Gastrocnemius medialis (tissue), 4 donors: ENCODE measurements at places on chromosomes 12 and 14. TPM values are rescaled to one million over a fixed set of nuclear protein-coding genes. Genes with fewer than 3 reads are reported as not detected.

DNA sequence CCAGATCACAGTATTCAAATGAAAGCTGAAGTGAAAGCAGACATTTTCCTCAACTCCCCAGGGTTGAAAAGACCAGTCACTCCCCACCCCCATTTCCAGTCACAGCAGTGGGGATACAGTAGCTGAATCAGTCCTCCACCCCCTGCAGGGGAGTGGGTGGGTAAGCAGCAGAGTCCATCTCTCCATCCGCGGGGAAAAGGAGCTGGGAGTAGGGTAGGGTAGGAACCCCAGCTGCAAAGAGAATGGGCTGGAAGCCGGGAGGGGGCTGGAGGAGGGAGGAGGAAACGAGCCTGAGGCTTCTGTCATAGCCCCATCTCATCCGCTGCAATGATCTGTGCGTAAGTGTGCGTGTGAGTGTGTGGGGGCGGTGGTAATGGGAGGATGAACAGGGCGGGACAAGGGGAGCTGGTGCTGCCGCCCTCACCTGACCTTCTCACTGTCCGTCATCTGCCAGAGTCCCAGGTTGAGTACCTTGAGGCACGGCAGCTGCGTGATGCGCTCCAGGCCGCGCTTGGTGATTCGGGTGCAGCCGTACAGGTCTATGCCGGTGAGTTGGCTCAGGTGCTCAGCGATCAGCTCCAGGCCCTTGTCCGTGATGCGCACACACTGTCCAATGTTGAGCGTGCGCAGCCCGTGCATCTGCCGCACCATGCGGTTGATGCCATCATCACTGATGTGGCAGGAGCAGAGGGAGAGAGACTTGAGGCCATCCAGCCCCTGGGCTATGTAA is 1.8 kb downstream of the FBXL14 start:
- no peak for DNase-seq
- peak overlapping the region; percentile 92 for H3K27ac ChIP-seq
- H3K36me3 ChIP-seq, result no peaks in the 10 kb centered on the region
- H3K27me3 ChIP-seq, result no peaks in the 10 kb centered on the region
- peaks cover 38% of the 10 kb centered on the region for H3K4me1 ChIP-seq

- no peaks in the 10 kb centered on the region for H3K27me3 ChIP-seq
- H3K36me3 ChIP-seq, result no peaks in the 10 kb centered on the region
- no peaks in the 10 kb centered on the region for H3K4me1 ChIP-seq
- H3K27ac ChIP-seq, result no peak overlapping the region
- no peak for DNase-seq
These were observed 46.3 kb upstream of the FAR2 start for GRCh38 chr12:29102741-29103140.

Gene OTOGL
- 0.03 TPM for total RNA-seq

Gene GLIPR1
- 5.6 TPM for total RNA-seq

Gene ADAMTS20
- total RNA-seq, result not detected

Gene MFAP5
- 31.1 TPM for total RNA-seq

Gene CISTR
- not detected for total RNA-seq

DNA sequence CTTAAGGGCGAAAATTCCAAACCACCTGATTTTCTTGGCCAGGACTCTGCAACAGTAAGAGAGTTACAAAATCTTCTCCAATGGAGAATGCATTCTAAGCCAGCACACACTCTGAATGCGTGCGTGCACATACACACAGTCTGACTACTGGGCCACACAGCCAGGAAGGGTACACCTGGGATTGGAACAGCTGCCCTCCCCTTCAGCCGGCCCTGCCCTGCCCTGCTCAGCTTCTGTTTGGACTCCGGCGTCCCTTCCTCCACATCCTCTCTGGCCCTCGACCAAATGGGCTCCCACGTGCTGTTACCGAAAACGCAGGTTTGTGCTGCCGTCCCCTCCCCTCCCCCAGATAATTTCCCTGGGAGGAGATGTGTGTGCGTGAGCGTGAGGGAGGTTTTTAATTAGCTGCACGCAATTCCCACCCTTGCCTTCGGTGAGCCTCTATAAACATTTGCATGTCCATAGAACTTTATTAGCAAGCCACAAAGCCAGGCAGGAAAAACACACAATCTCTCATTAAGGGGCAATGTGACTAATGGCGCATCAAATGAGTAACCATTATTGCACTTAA is 43.0 kb downstream of the CCNK start:
- no peak overlapping the region for H3K4me3 ChIP-seq
- H3K27ac ChIP-seq, result no peak overlapping the region
- H3K27me3 ChIP-seq, result no peaks in the 10 kb centered on the region
- H3K36me3 ChIP-seq, result no peaks in the 10 kb centered on the region

Gene KRT7
- 0.39 TPM for total RNA-seq

- H3K27me3 ChIP-seq, result no peaks in the 10 kb centered on the region
- H3K4me1 ChIP-seq, result no peaks in the 10 kb centered on the region
- H3K4me3 ChIP-seq, result no peak overlapping the region
- no peak overlapping the region for H3K27ac ChIP-seq
- no peaks in the 10 kb centered on the region for H3K36me3 ChIP-seq
These were observed 89.4 kb downstream of the GALNT9 start for GRCh38 chr12:132239796-132240668.

DNA sequence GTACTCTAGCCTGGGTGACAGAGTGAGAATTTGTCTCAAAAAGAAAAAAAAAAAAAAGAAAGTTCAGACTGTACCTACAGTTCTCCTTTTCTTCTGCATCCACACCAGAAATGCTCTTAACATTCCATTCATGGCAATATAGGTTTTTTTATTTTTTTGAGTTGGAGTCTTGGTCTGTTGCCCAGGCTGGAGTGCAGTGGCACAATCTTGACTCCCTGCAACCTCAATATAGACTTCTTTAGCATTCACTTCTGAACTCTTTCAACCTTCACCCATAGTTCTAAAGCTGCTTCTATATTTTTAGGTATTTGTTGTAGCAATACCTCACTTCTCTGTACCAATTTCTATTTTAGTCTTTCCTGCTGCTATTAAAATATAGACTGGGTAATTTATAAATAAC is 1095.7 kb downstream of the FLRT2 start:
- DNase-seq, result no peak
- no peaks in the 10 kb centered on the region for H3K27me3 ChIP-seq
- no peak overlapping the region for H3K27ac ChIP-seq

Gene GZMH
- not detected for total RNA-seq

DNA sequence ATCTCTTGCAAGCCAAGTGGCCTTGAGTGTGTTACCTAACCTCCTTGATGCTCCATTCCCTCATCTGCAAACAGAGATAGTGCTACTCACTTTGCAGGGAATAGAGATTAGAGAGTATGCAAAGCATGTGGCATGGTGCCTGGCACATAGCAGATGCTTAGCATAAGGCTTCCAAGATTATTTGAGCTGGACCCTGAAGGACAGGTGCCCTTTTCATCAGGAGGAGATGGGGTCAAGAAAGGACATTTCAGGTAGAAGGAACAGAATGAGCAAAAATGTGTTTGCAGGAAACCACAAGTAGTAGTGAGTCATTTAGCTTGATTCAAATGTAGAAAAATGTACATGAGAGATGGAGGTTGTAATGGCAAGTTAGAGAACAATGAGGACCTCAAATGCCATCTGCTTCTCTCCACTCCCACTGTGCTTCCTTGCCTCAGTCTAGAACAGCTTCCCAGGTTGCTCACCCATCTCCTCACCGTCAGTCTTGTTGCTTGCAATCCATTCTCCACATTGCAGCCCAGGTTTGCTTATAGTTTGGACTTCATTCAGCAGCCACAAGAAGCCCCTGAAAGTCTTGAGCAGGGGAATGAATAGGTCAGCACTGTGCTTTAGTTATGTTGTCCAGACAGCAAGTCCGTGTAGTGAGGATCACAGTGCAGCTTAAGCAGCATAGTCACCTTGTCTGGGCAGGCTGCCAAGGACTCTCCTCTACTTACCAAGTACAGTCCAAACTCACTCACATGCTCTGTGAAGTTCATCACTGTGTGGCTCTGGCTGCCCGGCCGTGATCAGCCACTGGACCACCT is 536.3 kb upstream of the CCDC196 start:
- H3K27me3 ChIP-seq, result no peaks in the 10 kb centered on the region
- H3K27ac ChIP-seq, result no peak overlapping the region
- H3K4me3 ChIP-seq, result no peak overlapping the region
- no peaks in the 10 kb centered on the region for H3K36me3 ChIP-seq

GRCh38 chr12:124390442-124391097 is 95.7 kb downstream of the RFLNA start:
- no peak overlapping the region for H3K4me3 ChIP-seq
- peaks cover 71% of the 10 kb centered on the region for H3K4me1 ChIP-seq
- no peaks in the 10 kb centered on the region for H3K27me3 ChIP-seq

Gene ERBB3
- 1.0 TPM for total RNA-seq

Gene ASIC1
- 0.53 TPM for total RNA-seq

- H3K27ac ChIP-seq, result no peak overlapping the region
- H3K4me1 ChIP-seq, result no peaks in the 10 kb centered on the region
- no peak for DNase-seq
- H3K36me3 ChIP-seq, result no peaks in the 10 kb centered on the region
These were observed 86.2 kb downstream of the HELB start for GRCh38 chr12:66388517-66388916.

DNA sequence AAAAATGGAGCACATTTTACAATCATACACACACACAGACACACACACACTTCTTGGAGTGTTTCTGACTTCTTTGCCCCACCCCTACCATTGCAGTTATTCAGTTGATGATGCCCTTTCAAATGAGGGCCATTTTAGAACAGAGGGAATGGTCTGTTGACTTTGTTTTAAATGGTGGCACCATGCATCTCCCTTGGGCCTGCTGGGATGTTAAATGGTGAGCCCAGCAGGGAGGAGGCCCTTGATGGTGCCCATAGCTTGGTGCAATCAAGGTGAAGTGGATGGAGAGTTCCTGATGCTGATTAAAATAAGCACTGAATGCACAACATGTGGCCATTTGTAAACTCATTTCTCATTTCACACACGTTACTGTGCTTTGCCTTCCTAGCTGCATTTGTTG is 13.3 kb downstream of the C12orf75 start:
- no peaks in the 10 kb centered on the region for H3K4me1 ChIP-seq
- H3K27me3 ChIP-seq, result no peaks in the 10 kb centered on the region
- H3K27ac ChIP-seq, result no peak overlapping the region
- H3K4me3 ChIP-seq, result no peak overlapping the region
- no peaks in the 10 kb centered on the region for H3K36me3 ChIP-seq
- DNase-seq, result no peak

DNA sequence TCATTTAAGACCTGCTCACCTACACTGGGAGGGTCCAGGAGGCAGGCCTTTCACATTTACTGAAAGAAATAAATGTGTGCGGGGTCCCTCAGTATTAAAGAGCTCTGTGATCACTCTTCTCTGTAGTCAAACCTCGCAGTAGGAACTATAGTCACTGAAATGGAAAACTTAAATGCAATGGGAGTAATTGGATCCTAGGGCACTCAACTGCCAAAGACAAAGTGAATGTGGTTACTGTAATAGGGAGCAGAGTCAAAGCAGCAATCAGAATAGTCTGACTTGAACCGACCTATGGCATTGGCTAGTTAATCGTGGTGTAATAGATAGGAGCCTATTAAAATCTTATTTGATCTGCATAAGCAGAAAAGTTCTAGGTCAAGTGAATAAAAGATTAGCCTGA is 26.6 kb upstream of the DYRK2 start:
- H3K4me1 ChIP-seq, result no peaks in the 10 kb centered on the region
- H3K36me3 ChIP-seq, result no peaks in the 10 kb centered on the region
- no peak overlapping the region for H3K27ac ChIP-seq
- no peaks in the 10 kb centered on the region for H3K27me3 ChIP-seq

GRCh38 chr14:63282997-63283883 is 35.5 kb downstream of the GPHB5 start:
- no peak overlapping the region for H3K4me3 ChIP-seq
- no peaks in the 10 kb centered on the region for H3K27me3 ChIP-seq
- H3K36me3 ChIP-seq, result no peaks in the 10 kb centered on the region

- no peaks in the 10 kb centered on the region for H3K27me3 ChIP-seq
- H3K4me1 ChIP-seq, result peaks cover 48% of the 10 kb centered on the region
- no peak overlapping the region for H3K27ac ChIP-seq
- no peaks in the 10 kb centered on the region for H3K36me3 ChIP-seq
- no peak for DNase-seq
These were observed 80.7 kb downstream of the FOXN3 start for GRCh38 chr14:89336338-89336737.

DNA sequence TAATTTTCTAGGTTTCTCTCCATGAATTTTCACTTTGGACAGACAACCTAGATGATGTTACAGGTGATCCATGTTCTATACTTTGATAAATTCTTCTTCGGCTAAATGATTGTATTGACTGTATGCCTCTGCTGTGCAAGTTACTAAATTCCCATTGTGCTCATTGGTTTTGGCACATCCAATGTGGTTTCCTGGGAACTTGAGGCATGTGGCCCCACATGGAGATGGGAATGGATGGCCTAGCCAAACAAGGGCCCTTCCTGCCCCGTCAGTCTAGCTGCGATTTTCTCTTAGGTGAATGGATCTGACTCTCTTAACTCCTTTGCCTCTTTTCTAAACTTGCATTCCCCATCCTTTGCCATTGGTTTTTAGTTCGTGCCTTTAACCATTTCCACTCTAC is 186.2 kb downstream of the PELI2 start:
- no peaks in the 10 kb centered on the region for H3K4me1 ChIP-seq
- H3K36me3 ChIP-seq, result no peaks in the 10 kb centered on the region
- no peaks in the 10 kb centered on the region for H3K27me3 ChIP-seq

- no peak for DNase-seq
- H3K4me1 ChIP-seq, result no peaks in the 10 kb centered on the region
- no peak overlapping the region for H3K27ac ChIP-seq
These were observed 45.7 kb upstream of the PRMT8 start for GRCh38 chr12:3445119-3445978.

DNA sequence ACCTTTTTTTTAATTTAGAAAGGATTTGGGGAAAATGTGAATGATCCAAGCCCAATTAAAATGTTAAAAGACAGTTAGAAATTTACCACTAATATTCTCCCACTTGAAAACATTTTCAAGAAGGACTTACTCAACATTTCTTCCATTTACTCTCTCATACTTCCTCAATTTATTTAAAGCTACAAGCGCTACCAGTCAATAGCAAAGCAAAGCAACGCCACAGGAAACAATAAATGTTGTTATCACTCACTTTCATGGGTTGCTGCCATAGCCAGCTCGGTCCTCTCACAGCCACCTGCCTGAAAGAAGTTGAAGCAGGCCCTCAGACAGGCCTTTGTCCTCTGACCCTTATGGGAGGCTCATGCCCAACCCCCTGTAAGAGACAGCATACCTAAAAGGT is 6.0 kb upstream of the SOS2 start:
- no peaks in the 10 kb centered on the region for H3K36me3 ChIP-seq
- DNase-seq, result no peak
- no peaks in the 10 kb centered on the region for H3K27me3 ChIP-seq
- H3K27ac ChIP-seq, result no peak overlapping the region
- H3K4me1 ChIP-seq, result peaks cover 10% of the 10 kb centered on the region

DNA sequence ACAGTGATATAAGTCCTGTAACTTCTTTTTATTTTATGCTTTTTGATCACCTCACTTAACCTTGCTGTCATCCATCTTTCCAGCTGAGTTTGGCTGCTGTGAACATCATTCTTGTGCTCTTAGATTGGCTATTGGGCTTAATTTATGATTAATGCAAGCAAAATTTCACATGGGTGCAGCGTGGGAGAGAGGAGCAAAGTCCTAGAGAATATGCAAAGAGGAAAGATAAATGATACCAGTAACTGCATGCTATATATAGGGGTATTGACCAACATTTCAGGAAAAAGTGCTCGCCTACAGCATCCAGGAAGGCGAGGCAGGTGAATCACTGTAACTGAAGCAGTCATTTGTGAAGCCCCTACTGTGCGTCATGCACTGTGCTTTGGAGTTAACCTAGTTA is 153.1 kb downstream of the TMTC2 start:
- no peak for DNase-seq
- no peaks in the 10 kb centered on the region for H3K4me1 ChIP-seq
- H3K4me3 ChIP-seq, result no peak overlapping the region
- no peak overlapping the region for H3K27ac ChIP-seq
- no peaks in the 10 kb centered on the region for H3K27me3 ChIP-seq
- no peaks in the 10 kb centered on the region for H3K36me3 ChIP-seq

Gene PCBP2
- 113 TPM for total RNA-seq

Gene MYF5
- 9.3 TPM for total RNA-seq

Gene FKBP11
- total RNA-seq, result 2.1 TPM

Gene AKAP6
- total RNA-seq, result 59.2 TPM

Gene KCNH5
- total RNA-seq, result not detected
